ENCODE measurements at places on chromosomes 12 and 14.

DNA sequence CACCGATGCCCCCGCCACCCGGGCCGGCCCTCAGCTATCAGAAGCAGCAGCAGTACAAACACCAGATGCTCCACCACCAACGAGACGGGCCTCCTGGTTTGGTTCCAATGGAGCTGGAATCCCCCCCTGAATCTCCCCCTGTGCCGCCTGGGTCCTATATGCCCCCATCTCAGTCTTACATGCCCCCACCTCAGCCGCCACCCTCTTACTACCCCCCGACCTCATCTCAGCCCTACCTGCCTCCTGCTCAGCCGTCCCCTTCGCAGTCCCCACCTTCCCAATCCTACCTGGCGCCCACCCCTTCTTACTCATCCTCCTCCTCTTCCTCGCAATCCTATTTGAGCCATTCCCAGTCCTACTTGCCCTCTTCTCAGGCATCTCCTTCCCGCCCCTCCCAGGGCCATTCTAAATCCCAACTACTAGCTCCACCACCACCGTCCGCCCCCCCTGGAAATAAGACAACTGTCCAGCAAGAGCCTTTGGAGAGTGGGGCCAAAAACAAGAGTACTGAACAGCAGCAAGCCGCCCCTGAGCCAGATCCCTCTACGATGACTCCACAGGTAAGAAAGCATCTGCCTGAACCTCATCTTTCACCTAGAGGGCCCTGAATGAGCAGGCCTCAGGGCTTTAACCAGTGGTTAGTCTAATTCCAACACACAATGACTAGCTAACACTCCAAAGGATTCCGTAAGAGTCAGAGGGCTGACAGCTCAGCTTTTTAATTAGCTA, 851 bp downstream of the YLPM1 start:
- DNase-seq = peak; percentile 10

GRCh38 chr12:58906917-58907316, 13.4 kb downstream of the LRIG3 start:
- no peak for DNase-seq

GRCh38 chr14:23537351-23538049, 14.1 kb downstream of the ZFHX2 start:
- DNase-seq = no peak

DNA sequence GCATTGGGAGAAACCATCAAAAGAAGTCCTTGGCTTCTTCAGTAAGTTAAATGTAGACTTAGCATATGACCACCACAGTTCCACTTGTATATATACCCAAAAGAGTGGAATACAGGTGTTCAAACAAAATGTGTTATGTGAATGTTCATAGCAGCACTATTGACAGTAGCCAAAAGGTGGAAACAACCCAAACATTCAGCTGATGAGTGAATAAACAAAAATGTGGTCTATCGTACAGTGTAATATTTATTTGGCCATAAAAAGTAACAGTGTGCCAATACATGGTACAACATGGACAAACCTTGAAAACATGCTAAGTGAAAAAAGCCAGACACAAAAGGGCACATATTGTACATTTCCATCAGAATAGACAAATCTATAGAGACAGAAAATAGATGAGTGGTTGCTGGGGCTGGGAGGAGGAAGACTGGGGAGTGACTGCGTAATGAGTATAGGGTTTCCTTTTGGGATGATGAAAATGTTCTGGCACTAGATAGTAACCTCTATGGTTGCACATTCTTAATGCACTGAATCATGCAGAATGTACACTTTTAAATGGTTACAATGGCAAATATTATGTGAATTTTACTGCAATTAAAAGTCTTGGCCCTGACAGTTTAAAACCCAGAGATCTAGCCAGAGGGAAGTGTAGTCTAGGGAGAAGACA, 5.5 kb downstream of the ERP29 start:
- DNase-seq = no peak

- DNase-seq = no peak
These were observed 161.2 kb downstream of the DAD1 start for GRCh38 chr14:22427771-22428231.

All from activated T-helper 1 cell treated with anti-CD3 and anti-CD28 coated beads, Interleukin-12 subunit alpha, Interleukin-12 subunit beta, Interleukin-2, Interleukin-4 antibody, amounts not matched to agents 30 ng/mL and 10 ng/mL and 1 ng/mL, durations not matched to agents 14 hours and 24 hours and 36 hours (primary cell).